ENCODE measurements at places on chromosomes 3 and 15.

GRCh38 chr15:83991163-83991562, 244.4 kb upstream of the GOLGA6L4 start:
- no peak for DNase-seq

DNA sequence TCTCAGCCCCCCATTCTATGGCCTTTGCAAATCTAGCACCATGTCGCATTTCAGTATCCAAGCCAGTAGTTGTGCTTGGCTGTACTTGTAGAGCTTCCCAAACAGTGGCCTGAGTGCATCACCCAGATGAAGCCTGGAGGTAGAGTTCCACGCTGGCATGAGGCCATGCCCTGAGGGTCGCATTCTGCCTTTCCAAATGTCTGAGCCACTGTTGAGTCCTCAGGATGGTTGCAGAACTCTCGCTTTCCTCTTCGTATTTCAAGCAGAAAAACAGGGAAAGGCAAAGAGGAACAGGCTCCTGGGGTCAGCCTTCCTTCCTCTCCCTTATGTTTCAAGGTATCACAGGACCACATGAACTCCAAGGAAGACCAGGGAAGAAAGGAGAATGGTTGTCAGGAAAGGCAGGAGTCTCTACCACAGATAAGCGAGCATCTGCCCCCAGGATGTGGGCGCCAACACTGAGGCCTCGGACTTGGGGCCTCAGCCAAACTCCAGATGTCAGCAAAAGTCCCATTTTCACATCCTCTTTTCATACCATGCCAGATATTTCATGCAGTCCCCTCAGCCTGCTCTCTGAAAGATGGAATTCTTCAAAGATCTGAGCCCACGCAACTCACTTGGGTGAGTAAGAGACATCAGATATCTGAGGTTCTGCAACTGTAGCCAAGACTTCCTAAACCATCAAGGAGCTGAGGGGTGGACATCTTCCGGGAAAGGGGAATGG, 19.4 kb upstream of the PRR20G start:
- no peak for DNase-seq

GRCh38 chr15:44328135-44328534, 39.6 kb downstream of the GOLM2 start:
- no peak for DNase-seq

DNA sequence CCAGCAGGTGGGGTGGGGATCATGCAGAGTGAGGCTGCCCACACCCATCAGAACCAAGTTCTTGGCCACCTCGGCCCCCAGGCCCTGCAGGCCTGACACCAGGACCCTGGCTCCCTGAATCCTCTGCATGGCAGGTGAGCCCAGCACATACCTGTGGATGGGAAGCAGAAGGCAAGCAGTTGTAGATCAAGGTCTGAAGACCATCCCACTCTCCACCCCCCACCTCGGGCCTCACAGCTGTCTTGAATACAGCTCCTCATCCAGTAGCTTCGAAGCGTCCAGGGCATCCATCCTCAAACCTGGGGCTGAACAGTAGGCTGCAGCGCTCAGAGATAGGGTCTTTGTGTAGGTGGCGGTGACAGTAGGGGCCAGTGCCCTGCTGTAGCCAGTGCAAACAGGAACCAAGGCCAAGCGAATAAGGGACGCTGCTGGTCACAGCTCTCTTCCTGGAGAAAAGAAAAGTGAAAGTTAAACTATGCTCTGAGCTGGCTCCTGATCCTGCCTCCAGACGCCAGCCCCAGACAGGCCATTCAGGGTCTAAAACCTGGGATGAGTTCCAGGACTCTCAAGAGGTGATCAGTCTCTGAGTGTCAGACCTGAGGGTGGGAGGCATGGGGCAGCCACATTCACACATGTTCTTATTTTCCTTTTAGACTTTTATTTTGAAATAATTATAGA, at the start of gene UBA7:
Gene UBA7, minus strand, starts transcription at position 457 of the 678 bp plus-strand sequence. Its CDS starts 166 bp downstream, at position 291.
- peak; percentile 79 for DNase-seq

DNA sequence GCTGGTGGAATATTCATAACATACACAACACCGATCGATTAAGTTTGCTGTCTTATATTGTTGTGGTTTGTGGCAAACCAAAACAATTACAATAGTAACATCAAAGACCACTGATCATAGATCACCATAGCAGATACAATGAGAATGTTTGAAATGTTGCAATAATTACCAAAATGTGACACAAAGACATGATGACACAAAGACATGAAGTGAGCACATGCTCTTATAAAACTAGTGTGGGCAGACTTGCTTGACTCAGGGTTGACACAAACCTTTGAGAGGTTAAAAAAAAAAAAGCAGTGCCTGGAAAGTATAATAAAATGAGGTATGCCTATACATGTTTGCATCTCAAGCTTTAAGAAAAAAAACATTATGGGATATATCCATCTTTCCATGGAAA, 130.3 kb downstream of the NR1I2 start:
- DNase-seq: no peak

- no peak for DNase-seq
Measured at GRCh38 chr15:101191242-101191641, 60.6 kb downstream of the CHSY1 start.

DNA sequence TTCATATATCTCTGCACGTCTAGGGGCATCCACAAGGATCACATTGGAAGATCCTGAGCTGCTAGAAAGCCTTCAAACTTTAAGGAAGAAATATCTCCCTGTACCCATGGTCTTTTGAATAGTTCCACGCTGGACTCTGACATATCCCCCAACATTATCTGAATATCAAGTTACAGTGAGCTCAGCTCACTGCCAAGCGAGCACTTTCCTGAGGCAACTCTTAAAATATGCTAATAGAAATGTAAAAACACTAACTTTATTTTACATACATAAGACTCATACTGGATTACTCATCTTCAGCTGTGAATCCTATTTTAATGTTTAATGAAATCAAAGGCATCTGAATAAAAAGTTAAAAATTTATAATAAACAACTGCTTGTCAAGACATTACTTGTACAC, 420.2 kb upstream of the CCDC54 start:
- no peak for DNase-seq

DNA sequence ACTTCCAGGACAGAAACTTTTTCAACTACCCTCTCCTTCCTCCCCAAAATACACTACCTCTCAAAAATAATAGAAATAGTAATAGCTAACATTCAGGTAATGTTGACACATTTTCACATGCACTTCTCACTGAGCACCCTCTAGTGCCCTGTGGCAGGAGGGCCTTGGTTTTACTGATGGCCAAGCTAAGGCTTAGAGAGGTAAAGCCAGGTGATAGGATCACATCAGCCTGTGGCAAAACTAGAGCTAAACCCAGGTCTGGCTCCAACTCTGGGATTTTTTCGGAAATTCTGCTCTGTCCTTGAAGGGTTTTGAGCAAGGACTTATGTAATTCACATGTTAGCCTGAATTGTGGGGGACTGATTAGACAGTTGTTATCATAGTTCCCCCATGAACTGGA, 922 bp upstream of the TAMM41 start:
- peak; percentile 20 for DNase-seq

DNA sequence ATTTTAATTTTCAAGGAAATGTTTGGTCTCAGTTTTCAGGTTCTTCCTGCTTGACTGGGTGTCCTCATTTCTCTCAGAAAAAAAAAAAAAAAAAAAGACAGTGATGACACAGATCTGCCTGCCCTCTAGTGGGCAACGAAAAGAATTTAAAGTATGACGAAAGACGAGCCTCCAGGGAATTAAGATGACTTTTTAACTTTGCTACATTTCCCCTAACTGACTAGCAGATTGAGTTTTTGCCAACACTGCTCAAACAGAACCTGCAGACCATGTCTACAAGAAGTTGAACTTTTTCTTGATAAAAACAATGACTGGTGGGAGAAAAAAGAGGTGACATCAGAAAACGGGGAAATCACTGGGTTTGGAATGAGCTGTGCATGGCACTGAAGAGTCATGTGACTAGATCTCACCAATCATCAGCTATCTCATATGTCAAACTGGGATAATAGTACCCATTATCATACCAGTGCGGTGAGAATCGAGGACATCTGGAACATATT, 40.8 kb downstream of the EOMES start:
- peak; percentile 85 for DNase-seq

DNA sequence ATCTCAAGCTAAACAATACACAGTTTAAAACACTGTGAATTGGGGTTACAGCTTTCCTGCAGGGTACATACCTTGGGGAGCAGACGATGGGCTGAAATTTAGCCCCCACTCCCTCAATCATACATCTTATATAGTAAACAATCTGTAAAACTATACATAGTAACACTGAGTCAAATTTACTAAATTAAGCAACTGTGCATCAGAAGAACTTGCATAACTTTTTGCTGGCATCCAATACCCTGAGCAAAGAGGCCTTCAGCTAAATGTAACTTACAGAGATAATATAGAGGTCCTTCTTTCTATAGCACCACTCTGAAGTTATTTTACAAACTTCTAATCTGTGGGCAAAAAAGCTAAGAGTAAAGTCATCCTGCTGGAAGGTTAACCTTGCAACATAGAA, 603.6 kb upstream of the TGFBR2 start:
- DNase-seq: no peak

GRCh38 chr3:39408493-39409372, 2.2 kb downstream of the RPSA start:
- no peak for DNase-seq

DNA sequence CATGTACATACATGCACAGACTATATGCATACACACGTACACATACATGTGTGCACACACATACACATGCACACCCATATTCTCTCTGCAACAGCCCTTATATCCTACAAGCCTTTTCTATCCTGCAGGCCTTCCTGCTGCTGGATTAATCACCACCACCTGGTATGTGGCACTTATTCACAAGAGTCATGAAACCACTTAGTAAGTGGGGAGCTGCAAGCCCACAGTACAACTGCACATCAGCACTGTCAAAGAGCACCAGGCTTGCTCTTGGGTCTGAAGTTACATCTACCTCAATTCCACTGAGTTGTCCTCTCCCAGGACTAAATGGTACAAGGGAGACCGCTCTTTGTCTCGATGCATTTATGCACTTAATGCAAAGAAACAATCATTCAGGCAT, 233.2 kb downstream of the KLF13 start:
- no peak for DNase-seq

GRCh38 chr15:49813625-49814024, 192.8 kb downstream of the DTWD1 start:
- no peak for DNase-seq

- DNase-seq: no peak
Measured at GRCh38 chr15:40637221-40637745, 43.2 kb downstream of the KNL1 start.
